ENCODE measurements at places on chromosomes 6 and 20.

- no peak for DNase-seq
Observed at GRCh38 chr6:143119260-143119659, 58.6 kb downstream of the AIG1 start.

GRCh38 chr20:62980970-62981369, 25.8 kb downstream of the BHLHE23 start:
- peak; percentile 43 for DNase-seq

DNA sequence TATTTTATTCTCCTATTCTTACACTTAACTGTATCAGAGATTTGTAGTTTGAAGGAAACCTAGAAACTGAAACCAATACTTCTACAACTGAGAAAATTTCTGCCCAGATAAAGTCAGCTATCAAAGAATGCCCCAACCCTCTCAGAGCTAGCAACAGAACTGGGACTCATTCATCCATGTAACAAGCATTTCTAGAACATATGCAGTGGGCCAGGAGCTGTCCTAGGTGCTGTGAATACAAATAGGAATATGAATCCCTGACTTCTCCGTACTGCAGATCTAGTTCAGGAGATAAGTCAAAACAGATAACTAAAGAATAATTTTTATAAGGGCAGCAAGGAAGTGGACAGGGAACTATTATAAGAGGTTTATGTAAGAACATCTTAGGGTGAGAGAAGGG, 654.1 kb upstream of the NOX3 start:
- DNase-seq, result no peak

- DNase-seq, result no peak
Observed at GRCh38 chr6:9484686-9485085, 930.2 kb downstream of the TFAP2A start.

GRCh38 chr6:154053141-154053540, 14.1 kb downstream of the OPRM1 start:
- DNase-seq, result no peak

- DNase-seq, result peak; percentile 13
Observed at GRCh38 chr6:106360989-106361430, 493 bp downstream of the CRYBG1 start.

GRCh38 chr6:129195643-129196042, 312.7 kb downstream of the LAMA2 start:
- no peak for DNase-seq

GRCh38 chr6:46248143-46248542, 77.4 kb upstream of the ENPP5 start:
- DNase-seq, result no peak

Measured in CD4-positive, alpha-beta T cell treated with Interleukin-12 subunit alpha and Interleukin-12 subunit beta, for 1 hour (primary cell).